ENCODE measurements at places on chromosomes 6 and 20.

DNA sequence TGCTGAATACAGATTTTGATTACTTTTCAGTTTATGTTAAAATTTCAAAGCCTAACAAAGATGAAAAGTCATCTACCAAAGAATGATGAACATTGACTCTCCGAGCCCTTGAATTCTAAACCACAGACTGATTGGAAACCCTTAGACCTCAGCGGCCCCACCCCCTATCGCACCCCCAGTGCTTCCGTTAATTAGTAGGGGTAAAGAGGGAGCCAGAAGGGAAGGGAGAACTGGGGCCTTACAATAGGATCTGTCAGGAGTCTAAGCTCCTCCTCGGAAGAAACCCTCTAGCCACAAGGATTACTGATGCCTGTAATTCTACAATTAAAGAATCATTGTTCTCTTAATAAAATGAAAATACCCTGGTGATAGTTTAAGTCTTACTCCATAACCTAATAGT is 79.7 kb upstream of the JARID2 start:
- DNase-seq: no peak

DNA sequence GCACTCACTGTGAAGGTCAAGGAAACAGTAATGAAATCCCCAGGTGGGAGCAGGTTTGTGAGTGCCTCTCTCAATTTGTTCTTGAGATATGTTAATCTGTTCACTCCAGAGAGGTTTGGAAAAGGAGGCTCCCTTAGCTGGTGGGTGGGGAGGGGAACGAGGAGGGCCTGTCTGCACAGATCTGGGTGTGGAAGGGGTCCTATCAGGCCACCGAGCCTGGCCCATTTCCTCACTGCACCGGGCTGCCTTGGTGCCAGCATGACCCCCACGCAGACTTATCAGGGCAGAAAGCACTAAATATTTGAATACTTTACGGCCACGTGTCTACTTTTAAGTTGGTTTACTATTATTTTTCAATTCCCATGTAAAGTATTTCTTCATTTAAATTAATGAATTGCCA is 8.3 kb downstream of the AGPAT4 start:
- DNase-seq: no peak

DNA sequence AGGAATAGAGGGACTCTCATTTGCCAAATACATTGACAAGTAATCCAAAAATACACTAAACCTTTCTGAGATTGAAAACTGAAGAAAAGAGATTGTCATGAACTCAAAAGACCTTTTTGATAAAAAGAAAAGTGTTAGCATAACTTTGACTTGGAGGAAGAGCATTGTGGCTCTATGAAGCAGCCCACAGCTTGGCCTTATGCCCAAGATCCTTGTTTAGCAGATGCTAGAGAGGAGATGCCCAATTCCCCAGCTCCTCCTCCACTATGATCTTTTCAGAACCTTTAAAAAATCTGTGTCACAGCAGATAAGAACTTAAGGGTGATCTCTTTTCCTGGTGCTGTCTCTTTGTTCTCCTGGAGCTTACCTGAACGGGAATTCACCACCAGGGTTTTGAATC is 35.8 kb upstream of the IGF2R start:
- no peak for DNase-seq

DNA sequence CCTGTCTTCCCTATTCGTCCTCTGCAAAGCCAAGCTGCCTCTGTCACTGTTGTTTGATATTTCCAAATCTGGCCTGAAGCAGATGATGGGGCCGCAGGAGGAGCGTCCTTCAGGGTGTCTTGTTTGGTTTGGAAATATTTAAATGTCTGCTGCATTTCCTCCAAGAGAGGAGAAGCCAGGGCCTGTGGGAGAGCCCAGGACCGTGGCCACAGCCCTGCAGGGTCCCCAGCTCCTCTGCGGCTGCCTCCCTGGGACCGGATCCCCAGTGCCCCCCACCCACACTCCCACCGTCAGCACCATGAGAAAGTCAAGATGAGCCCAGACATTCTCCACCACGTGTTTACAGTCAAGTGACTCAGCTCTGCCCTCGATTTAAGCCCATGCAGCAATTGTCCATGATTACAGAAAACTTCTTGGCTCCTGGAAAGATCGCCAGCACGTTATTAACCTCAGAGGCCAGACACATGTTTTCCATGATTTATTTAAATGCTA is 18.2 kb downstream of the FOXF2 start:
- no peak for DNase-seq

- DNase-seq: no peak
Observed at GRCh38 chr20:59082981-59083380, 40.4 kb upstream of the PRELID3B start.

DNA sequence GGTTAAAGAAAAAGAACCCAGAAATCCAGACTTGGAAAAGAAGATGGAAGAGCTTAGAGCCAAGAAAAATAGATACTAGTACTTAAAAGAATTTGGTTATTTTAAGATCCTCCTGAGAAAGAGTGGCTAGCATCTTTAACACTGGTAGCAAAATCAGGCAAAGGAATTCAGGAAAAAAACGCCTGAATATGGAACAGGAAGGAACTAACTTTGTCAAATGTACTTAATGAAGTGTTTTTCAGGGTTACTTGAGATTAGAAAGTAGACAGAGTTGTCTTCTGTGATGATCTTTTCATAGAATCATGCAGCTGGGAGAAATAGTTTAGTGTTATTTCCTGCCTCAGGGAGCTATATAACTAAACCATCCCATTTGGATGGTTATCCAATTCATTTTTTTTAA is 50.8 kb upstream of the SASH1 start:
- no peak for DNase-seq

DNA sequence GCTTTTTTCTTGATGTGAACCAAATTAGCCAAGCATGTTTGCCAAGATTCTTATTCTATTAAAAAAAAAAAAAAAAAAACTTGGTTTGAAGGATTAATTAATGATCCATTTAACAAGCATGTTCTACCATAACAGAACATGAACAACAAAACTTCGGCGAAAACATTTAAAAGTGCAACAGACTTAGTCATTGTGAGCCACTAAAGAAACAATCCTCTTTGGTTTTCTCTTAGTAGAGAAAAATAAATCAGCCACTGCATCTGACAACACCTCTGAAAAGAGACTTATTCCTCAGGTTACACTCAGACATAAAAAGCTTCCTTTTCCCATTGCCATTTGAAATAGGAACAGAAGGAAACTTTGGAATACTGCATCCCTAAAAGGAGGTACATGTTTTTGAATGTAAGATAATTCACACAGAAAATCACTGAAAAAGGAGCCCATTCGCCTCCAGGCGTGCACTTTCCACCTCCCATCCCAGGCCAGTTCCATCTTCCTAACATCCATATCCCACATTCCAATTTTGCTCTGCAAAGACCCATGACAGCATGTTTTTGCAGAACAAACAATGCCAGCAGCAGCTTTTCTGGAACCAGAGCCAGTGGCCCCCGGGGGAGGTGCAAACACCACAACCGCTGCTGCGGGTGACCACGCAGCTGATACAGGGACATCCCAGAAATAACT is 79.5 kb downstream of the ZMYND8 start:
- DNase-seq: peak; percentile 30

DNA sequence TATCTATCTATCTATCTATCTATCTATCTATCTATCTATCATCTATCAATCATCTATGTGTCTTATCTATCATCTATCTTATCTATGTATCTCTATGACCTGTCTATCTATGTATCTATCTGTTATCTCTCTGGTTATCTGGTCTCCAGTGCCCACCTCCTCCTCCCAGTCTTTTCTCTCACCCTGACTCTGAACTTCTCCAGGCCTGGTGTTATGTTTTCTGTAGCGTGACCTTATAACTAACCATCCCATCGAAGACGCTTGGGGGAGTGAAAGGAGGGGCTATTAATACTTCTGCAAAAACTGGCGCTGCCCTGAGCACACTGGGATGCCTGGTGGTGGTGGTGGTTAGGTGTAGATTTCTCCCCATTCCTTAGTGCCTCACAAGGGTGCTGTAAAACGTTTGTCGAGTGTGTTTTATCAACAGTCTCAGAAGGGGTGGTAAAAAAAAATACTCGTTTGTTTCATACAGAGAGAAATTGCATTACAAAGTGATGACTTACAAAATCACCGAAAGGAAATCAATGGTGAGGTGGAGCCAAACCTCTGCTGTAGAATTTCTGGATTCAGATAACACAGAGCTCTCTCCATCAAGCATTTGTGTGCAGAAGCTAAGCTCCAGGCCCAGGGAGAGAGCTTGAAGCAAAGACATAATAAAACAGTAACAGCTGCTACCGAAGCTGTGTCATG is 156.2 kb downstream of the BCAS1 start:
- DNase-seq: peak; percentile 51
